Muscle of leg (tissue), 16 donors: ENCODE measurements at places on chromosomes 5 and 9. TPM values are rescaled to one million over a fixed set of nuclear protein-coding genes. Genes with fewer than 3 reads are reported as not detected.

RNF130 gene
- polyA plus RNA-seq, result 38.8 TPM

FAM153A gene
- 0.30 TPM for polyA plus RNA-seq

TIGD6 gene
- 2.1 TPM for polyA plus RNA-seq

SLC6A18 gene
- not detected for polyA plus RNA-seq

C5orf24 gene
- 59.5 TPM for polyA plus RNA-seq

REEP2 gene
- 9.0 TPM for polyA plus RNA-seq
